ENCODE measurements at places on chromosomes 2 and 18. TPM values are rescaled to one million over a fixed set of nuclear protein-coding genes. Genes with fewer than 3 reads are reported as not detected.

ATIC gene
- total RNA-seq, result 234 TPM

SPRED2 gene
- total RNA-seq, result 32.9 TPM

GREB1 gene
- total RNA-seq, result 2.7 TPM

GRHL1 gene
- total RNA-seq, result 1.2 TPM

NYAP2 gene
- not detected for total RNA-seq

TANC1 gene
- total RNA-seq, result 9.1 TPM

TMEM150A gene
- total RNA-seq, result 11.8 TPM

RFTN2 gene
- not detected for total RNA-seq

CXCR1 gene
- total RNA-seq, result not detected

AFG3L2 gene
- 37.8 TPM for total RNA-seq

CBLN2 gene
- total RNA-seq, result 0.07 TPM

KCNE4 gene
- 0.83 TPM for total RNA-seq

IL36A gene
- not detected for total RNA-seq

SH3RF3 gene
- total RNA-seq, result 0.39 TPM

ZNF519 gene
- 1.9 TPM for total RNA-seq

ARHGEF4 gene
- 6.4 TPM for total RNA-seq

ATP6V1B1 gene
- total RNA-seq, result 0.32 TPM

CCDC141 gene
- total RNA-seq, result not detected

DYNAP gene
- not detected for total RNA-seq

CARF gene
- 0.88 TPM for total RNA-seq

DQX1 gene
- total RNA-seq, result 0.06 TPM

PLEK gene
- total RNA-seq, result not detected

MTLN gene
- total RNA-seq, result 133 TPM

TBR1 gene
- total RNA-seq, result 0.09 TPM

AQP12B gene
- total RNA-seq, result not detected

LOXHD1 gene
- not detected for total RNA-seq

COL4A4 gene
- 1.0 TPM for total RNA-seq

EFR3B gene
- total RNA-seq, result 12.8 TPM

MPP4 gene
- not detected for total RNA-seq

ALPI gene
- total RNA-seq, result not detected

COQ10B gene
- 19.4 TPM for total RNA-seq

CLK1 gene
- total RNA-seq, result 35.5 TPM

ACVR1C gene
- 0.06 TPM for total RNA-seq

SFT2D3 gene
- 3.8 TPM for total RNA-seq
